Neural cell (in vitro differentiated cells): ENCODE measurements at places on chromosomes 5 and 9. TPM values are rescaled to one million over a fixed set of nuclear protein-coding genes. Genes with fewer than 3 reads are reported as not detected.

The SAPCD2 gene
- polyA plus RNA-seq = 0.22 and 0.96 TPM in 2 replicates

The RGS7BP gene
- polyA plus RNA-seq = 9.5 and 15.4 TPM in 2 replicates

The PCDHB14 gene
- polyA plus RNA-seq = 12.6 and 18.3 TPM in 2 replicates

The NXNL2 gene
- polyA plus RNA-seq = 0.51 and 1.0 TPM in 2 replicates

The C5orf34 gene
- 10.4 and 12.7 TPM in 2 replicates for polyA plus RNA-seq

The MUSK gene
- polyA plus RNA-seq = not detected in 2 replicates

The DBH gene
- polyA plus RNA-seq = not detected in 2 replicates

The NMUR2 gene
- polyA plus RNA-seq = not detected in 2 replicates

The CBY3 gene
- polyA plus RNA-seq = 0.90 TPM in 1 of 2 replicates, not detected in the other

The PTGS1 gene
- polyA plus RNA-seq = 0.17 TPM in 1 of 2 replicates, not detected in the other

The ARL14EPL gene
- 0.24 TPM in 1 of 2 replicates, not detected in the other for polyA plus RNA-seq

The ECM2 gene
- 0.30 TPM in 1 of 2 replicates, not detected in the other for polyA plus RNA-seq

The SLC6A7 gene
- polyA plus RNA-seq = 1.5 and 4.6 TPM in 2 replicates

The RPL7A gene
- 1,931 and 1,987 TPM in 2 replicates for polyA plus RNA-seq

The SLC34A1 gene
- not detected in 2 replicates for polyA plus RNA-seq

The IL4 gene
- not detected in 2 replicates for polyA plus RNA-seq
